ENCODE measurements at places on chromosomes 1 and 21.

- no peak for DNase-seq
Measured at GRCh38 chr21:33021667-33022066, 4.1 kb upstream of the OLIG2 start.

- DNase-seq: no peak
Measured at GRCh38 chr1:168467452-168467851, 76.3 kb downstream of the XCL2 start.

DNA sequence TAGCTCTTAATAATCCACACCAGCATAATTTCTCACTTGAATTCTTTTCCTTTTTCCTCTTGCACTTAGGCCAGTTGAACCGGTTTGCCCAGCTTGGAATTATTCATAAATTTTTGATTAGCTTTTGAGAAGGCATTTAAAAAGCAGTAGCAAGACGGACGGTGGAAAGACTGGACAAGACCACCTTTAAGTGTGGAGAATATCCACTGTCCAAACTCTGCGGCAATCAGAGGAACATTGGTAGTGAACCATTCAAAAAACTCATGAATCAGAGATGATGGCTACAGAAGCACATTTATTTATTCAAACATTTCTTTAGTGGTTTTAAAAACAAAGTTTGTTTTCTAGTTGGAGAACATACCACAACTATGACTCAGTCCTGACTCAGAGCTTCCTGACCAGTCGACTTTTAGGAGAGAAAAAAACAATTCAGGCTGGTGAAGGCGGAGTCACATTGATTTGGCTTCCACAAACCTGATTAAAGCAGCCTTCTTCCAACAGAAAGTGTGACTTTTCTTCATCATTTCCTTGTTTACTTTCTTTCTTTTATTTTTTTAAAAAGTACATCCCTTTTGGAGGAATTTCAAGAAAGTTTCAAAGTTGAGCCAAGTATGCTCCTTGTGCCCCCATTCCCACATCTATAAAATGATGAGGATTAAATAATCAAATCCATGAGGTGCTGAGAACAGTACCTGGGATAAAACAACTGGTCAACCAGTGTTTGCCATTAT, 128.8 kb downstream of the ADSS2 start:
- peak; percentile 29 for DNase-seq

- DNase-seq: peak; percentile 44
Measured at GRCh38 chr1:209642816-209643215, 9.4 kb downstream of the LAMB3 start.

DNA sequence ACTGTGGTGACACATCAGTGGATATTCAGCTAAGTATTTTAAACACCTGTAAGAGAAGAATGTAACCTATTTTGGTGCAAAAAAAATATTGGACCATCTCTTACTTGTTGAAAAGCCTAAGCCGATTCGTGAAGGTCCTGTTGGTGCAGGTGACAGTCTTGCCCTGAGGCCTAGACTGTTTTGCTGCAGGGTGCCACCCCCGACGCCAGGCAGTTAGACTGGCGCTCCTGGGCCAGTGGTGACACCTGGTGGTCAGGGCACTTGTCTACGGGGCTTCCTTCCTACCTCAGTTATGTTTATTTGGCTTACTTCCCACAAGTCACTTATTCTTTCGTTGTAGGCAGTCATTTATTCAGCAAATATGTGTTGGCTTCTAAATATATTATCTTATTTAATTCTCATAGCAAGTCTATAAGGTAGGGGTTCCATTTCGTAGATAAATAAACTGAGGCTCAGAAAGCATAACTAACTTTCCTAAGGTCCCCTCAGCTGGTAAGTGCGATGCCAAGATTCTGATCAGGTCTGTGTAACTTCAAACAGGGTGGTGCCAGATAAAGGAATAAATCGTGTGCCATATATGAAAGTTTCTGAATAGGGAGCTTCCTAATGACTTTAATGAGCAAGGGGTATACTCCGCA, 1.9 kb downstream of the EEIG2 start:
- peak; percentile 92 for DNase-seq

DNA sequence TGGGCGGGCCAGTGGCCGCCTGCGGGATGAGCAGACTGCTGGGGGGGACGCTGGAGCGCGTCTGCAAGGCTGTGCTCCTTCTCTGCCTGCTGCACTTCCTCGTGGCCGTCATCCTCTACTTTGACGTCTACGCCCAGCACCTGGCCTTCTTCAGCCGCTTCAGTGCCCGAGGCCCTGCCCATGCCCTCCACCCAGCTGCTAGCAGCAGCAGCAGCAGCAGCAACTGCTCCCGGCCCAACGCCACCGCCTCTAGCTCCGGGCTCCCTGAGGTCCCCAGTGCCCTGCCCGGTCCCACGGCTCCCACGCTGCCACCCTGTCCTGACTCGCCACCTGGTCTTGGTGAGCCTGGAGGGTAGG, 2.1 kb downstream of the B4GALT2 start:
- no peak for DNase-seq

- DNase-seq: no peak
Measured at GRCh38 chr1:34831721-34832246, 27.8 kb downstream of the SMIM12 start.
